EL (cell line): ENCODE measurements at places on chromosomes 1 and 21.

DNA sequence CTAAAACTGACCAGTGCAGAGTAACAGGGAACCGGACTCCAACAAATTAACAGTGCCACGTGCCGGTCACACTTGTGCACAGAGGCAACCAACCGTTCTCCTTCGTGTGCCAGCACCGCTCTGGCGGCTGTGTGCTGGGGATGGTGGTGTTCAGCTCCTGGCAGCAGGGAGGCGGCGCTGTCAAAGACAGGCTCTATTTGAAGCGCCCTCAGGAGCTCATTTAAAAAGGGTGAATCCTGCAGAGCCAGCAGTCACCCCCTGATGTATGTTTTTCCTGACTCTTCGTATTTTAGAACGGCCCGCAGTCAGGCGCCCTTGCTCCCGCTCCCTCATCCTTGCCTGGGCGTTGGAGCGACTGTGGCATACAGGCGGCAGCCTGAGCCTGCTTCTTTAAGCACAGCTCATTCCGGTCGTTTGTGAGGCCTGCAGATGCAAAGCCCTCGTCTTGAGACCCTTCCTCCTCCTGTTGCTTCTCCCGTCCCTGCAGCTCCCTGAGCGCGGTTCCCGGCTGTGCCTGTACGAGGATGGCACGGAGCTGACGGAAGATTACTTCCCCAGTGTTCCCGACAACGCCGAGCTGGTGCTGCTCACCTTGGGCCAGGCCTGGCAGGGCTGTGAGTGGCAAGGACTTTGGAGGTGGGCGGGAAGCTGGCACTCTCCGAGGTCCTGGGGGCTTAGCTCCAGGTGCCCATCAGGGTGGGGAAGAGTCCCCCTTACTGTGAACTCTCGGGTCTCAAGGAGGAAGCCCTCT is 1.1 kb downstream of the DFFB start:
- DNase-seq = peak; percentile 13

DNA sequence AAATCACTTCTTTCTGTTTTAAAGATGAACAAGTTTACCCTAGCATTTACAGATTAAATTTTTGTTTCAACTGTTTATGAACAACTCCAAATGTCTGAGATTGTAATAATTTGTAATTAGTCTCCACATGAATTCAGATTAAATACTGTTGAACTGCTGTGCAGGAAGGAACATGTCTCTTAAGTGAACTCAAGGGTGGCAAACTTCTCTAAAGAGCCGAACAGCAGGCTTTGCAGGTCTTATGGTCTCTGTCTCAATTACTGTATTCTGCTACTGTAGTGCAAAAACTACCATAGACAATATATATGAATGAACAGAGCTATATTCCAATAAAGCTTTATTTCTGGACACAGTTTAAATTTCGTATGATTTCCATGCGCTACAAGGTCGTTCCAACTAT is 6.6 kb downstream of the RSBN1 start:
- DNase-seq = no peak

- DNase-seq = peak; percentile 69
Measured at GRCh38 chr1:1024771-1025699, 5.1 kb downstream of the AGRN start.

GRCh38 chr1:116836099-116836498 is 73.6 kb upstream of the PTGFRN start:
- DNase-seq = no peak

DNA sequence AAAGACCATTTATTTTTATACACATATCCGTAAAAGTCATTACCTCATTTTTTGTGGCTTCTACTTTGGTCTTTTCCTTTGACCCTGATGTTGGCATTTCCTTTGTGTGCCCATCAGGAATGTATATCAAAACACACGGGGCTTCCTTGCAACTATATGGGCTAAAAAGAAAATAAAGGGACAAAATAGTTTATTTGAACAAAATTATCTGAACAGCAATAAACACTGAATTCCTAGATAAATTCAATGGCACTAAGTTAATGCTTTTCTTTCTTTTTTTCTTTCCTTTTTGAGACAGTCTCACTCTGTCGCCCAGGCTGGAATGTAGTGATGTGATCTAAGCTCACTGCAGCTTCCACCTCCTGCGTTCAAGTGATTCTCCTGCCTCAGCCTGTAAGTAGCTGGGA is 45.2 kb downstream of the EPRS1 start:
- DNase-seq = peak; percentile 60

DNA sequence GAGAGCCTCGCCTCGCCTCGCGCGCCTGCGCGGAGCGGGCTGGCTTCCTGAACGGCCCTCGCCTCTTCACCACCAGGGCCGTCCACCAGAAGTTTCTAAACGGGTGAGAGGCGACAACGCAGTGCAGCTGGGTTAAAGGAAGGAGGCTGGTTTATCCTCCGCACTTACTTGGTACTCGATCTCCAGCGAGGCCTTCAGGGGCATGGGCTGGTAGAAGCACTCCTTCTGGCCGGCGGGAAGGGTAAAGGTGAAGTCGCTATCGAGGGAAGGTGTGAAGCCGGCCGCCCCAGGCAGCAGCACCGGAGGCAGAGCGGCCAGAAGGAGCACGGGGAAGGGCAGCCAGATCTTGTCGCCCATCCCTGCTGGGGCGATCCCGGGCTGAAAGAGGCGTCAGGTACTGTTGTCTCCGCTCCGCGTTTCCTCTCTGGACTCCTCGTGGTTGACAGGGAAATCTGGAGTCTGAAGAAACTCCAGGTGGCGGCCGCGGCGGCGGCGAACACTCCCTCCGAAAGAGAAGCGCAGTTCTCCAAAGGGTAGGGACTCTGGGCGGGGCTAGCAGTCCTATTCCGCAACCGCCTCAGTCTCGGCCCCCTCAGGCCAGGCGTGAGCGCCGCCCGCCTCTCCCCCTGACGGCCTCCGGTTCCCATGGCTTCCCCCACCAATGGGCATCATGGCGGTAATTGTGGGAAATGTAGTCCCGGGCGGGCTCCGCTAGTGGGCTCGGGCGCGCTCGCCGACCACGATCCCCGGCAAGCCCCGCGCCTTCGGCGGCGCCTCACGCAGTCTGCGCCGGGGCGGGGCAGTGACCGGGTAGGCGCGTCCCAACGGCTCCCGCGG is at the start of gene TMED5:
TSS of gene TMED5 (minus strand) at position 528 of the 837 bp plus-strand sequence. CDS start at position 357, 171 bp downstream.
- peak; percentile 99 for DNase-seq

- peak; percentile 9 for DNase-seq
Measured at GRCh38 chr1:81887421-81888144, 86.8 kb downstream of the ADGRL2 start.

DNA sequence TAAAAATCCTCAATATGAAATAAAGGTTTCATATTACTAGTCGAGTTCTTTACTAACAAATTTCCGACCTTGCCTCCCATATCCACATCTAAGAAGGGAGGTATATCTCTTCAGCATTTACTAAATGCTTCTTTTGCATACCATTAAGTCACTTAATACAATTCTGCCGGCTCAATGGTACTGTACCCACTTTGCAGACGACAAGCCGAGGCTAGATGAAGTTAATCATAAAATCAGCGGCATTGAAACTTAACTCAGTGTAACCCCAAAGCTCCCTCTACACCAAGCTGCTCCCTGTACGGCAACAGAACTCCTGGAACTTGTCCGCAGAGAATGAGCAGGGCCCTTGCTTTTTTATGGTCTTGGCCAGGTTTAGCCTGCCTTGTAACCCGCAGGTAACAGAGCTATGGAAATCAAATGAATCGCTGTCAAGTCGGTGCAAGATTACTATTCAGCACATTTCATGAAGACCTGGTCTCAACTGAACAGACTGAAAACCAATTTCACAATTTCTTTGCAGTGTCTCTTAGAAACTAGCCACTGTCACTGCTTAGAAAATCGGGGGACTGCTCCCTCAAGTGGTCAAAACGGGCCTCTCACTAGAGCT is 738 bp downstream of the INTS7 start:
- DNase-seq = no peak
